ENCODE measurements at places on chromosomes 16 and 17.
A peak's percentile ranks its signal among the peaks of the same experiment; 100 is the strongest.

DNA sequence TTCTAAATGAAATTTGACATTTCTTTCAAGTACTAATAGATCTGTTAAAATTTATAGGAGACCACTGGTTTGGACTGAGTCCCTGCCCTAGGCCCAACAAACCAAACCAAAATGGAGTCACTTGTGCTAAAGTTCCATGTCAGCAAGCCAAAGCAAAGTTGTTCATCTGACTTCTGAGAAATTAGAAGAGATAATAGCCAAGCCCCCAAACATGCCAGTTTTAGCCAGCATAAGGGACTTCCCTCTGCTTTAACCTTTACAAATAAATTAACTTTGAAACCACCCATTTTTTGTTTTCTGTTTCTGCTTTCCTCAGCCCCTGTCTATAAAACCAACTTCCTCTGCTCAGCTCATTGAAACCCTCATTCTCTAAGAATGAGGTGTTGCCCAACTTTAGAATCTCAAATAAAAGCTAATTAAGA, 18.9 kb downstream of the CDR2 start:
- no peak for DNase-seq

DNA sequence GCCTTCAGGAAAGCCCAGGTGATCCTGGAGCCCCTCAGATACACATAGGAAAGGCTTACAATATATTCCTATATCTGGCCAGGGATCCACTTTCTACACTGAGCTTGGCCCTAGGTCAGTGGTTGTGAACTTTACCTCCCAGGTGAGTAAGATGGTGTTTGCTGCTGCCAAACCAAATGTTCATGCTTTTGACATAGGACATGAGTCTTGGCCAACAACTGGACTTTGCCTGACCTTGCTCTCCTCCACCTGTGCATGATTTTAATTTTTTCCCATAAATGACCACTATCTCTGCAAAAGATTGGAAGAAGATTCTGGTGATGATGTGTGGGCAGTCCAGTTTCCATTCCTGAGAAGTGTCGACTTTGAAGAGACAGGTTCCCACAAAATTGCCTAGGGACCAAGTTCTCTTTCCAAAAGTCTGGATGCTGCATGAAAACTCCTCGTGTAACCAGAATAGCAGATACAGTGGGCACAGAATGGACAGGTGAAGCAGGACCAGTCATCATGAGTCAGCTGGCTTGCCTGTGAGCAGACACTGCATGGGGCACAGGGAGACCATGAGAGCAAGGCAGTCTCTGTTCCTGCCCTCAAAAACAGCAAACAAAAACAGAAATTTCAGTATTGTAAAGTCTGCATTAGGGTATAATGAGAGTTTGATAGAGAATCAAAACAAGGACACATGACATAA, 226.4 kb upstream of the MON1B start:
- no peak for DNase-seq

GRCh38 chr17:65560628-65561451, 608 bp downstream of the AXIN2 start:
- peak; percentile 90 for DNase-seq

DNA sequence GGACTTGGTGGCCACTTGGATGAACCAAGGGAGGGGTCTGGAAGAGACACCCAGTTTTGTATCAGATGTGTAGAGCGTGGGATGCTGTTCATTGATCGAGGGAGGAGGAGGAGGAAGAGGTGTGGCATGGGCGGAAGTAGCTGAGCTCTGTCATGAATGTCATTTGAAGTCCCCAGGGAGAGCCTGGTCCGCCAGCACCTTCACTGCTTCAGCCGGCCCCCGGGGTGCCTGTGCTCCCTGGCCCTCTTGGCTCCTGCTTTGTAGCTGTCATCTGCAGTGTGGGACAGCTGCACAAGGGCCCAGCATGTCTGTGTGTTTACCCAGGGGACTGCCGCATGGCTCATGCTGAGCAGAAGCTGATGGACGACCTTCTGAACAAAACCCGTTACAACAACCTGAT, 75.4 kb upstream of the RBL2 start:
- no peak for DNase-seq

DNA sequence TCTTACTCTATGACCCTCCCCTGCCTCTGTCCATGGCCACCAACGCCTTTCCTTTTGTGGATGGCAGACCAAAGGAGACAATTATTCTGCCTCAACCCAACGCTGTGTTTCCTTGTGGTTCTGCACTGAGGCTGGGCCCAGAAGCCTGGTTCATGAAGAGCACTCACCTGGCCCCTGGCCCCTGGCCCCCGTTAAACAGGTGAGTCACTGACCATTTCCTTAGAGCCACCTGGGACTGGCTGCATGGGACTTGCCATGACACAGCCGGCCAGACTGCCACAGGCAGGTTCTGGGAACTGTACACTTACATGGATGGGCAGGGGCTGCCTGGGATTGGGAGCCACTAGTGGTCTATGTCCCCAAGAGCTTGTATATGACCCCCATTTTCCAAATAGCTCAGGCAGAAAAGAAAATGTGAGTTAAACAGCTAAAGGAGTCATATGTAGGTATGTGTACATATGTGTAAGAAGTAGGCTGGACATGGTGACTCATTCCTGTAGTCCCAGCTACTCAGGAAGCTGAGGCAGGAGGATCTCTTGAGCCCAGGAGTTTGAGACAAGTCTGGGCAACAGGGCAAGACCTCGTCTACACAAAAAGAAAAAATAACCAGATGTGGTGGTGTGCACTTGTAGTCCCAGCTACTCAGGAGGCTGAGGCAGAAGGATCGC, 181.9 kb upstream of the CACNG5 start:
- DNase-seq = peak; percentile 51
